Stomach (tissue), 19 donors: ENCODE measurements at places on chromosomes 11 and 22.

- H3K4me3 ChIP-seq, result peak overlapping the region; percentile 44
- H3K27me3 ChIP-seq, result no peaks in the 10 kb centered on the region
- H3K4me1 ChIP-seq, result peaks cover 38% of the 10 kb centered on the region
Observed at GRCh38 chr22:50192436-50193204, 6.9 kb downstream of the TRABD start.

GRCh38 chr11:129590753-129591475, 215.3 kb downstream of the BARX2 start:
- no peaks in the 10 kb centered on the region for H3K27me3 ChIP-seq
- DNase-seq, result no peak
- H3K4me3 ChIP-seq, result no peak overlapping the region

DNA sequence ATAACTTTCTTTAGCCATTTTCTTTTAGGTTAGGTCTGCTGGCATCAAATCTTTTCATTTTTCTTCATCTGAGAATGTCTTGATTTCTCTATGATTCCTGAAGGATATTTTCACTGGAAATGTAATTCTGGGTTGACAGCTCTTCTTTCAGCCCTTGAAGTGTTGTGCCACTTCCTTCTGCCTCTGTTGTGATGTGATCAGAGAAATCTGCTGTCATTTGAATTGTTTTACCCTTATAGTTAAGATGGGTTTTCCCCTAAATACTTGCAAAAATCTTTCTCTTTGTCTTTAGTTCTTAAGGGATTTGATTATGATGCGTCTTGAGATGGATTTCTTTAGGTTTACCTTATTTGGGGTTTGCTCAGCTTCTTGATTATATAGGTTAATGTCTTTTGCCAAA, 23.0 kb downstream of the USP47 start:
- no peak for DNase-seq
- H3K36me3 ChIP-seq, result no peaks in the 10 kb centered on the region
- no peak overlapping the region for H3K27ac ChIP-seq
- H3K4me3 ChIP-seq, result no peak overlapping the region
- peaks cover 54% of the 10 kb centered on the region for H3K4me1 ChIP-seq

DNA sequence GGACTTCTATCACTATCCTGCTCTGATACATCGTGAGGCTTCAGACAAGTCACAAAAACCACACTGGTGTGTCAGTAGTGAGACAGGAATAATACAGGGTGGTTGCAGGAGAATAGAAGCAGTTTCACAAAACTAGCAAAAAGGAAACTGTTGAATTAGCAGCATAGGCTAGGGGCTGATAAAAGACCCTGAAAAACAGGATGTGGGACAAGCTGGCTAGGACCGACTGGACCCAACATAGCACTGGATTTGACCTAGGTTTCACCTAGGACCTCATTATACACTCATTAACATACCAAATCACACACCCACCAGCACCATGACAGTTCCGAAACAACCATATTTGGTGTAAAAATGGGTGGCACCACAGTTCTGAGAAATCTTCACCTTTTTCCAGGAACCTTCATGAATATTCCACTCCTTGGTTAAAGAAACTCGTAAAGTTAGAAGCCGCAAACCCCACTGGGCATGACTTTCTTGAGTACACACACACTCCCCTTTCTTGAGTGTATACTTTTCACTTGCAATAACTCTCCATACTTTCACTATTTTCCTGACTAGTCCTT, 76.2 kb downstream of the SLC1A2 start:
- H3K27ac ChIP-seq, result no peak overlapping the region
- DNase-seq, result no peak
- no peak overlapping the region for H3K4me3 ChIP-seq
- H3K4me1 ChIP-seq, result peaks cover 9% of the 10 kb centered on the region
- no peaks in the 10 kb centered on the region for H3K36me3 ChIP-seq

DNA sequence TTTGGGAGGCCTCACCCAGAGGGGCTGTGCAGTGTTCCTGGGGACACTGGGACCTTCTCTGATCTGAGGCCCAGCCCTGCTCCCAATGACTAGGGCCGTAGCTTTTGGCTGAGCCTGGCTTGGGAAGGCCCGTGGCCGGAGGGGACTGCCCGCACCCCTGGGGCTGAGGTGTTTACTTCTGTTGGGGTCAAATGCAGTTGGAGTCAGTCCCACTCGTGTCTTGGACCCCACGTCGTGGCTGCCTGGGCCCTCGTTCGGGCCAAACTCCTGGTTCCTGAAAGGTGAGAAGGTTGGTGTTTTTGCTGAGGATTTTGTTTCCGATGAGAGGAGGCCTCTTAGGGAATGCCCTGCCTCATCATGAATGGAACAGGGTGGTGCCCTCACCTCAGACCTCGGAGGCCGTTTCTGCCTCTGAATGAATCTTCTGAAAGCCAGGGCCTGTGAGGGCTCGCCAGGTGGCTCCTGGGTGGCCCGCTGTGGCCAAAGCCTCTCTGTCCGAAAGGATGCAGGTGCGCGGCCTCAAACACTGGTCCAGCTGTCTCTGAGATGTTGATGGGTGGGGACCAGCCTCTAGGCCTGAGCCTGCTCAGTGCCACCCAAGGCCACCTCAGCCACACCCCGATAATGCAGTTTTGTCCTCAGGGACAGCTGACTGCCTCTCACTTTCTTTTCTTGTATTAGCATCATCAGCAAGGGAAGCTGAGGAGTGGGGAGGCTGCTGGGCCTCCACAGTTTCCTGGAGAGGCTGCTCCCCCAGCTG, 40.3 kb upstream of the A4GALT start:
- no peak overlapping the region for H3K4me3 ChIP-seq
- H3K27me3 ChIP-seq, result no peaks in the 10 kb centered on the region
- DNase-seq, result no peak
- H3K27ac ChIP-seq, result no peak overlapping the region
- peaks cover under 1% of the 10 kb centered on the region for H3K4me1 ChIP-seq
- no peaks in the 10 kb centered on the region for H3K36me3 ChIP-seq

DNA sequence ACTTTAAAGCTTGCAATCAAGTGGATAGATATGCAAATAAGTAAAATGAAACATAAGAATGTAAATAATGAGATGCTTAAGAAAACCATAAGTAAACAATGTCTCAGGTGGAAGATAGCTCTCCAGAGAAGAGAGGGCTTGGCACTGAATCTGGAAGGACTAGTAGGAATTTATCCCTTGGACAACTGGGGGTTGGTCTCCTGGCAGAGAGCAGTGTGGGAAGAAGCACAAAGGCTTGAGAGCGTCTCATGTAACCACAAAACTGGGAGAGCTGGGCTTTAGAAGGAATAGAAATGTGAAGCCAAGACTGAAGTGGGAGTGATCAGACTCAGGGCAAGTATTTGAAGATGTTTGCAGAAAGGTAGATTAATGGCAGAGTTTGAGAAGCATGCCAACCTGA, 31.3 kb downstream of the CARD18 start:
- no peak for DNase-seq
- H3K4me3 ChIP-seq, result no peak overlapping the region
- no peaks in the 10 kb centered on the region for H3K27me3 ChIP-seq
- no peak overlapping the region for H3K27ac ChIP-seq

- H3K27ac ChIP-seq, result no peak overlapping the region
- H3K4me3 ChIP-seq, result peak overlapping the region; percentile 71
- peaks cover 16% of the 10 kb centered on the region for H3K4me1 ChIP-seq
- DNase-seq, result no peak
- H3K36me3 ChIP-seq, result no peaks in the 10 kb centered on the region
Observed at GRCh38 chr22:18970948-18971315, 34.8 kb upstream of the PRODH start.

- H3K4me1 ChIP-seq, result no peaks in the 10 kb centered on the region
- no peak overlapping the region for H3K27ac ChIP-seq
- no peak overlapping the region for H3K4me3 ChIP-seq
- DNase-seq, result no peak
- H3K27me3 ChIP-seq, result no peaks in the 10 kb centered on the region
- peaks cover 69% of the 10 kb centered on the region for H3K36me3 ChIP-seq
Observed at GRCh38 chr11:108346451-108346850, 120.9 kb downstream of the C11orf65 start.

GRCh38 chr11:27084518-27084917, 43.9 kb downstream of the BBOX1 start:
- no peaks in the 10 kb centered on the region for H3K27me3 ChIP-seq
- no peak overlapping the region for H3K27ac ChIP-seq
- H3K4me1 ChIP-seq, result no peaks in the 10 kb centered on the region
- DNase-seq, result no peak

GRCh38 chr11:102604011-102604410, 21.1 kb downstream of the MMP20 start:
- no peak overlapping the region for H3K27ac ChIP-seq
- DNase-seq, result no peak
- no peaks in the 10 kb centered on the region for H3K27me3 ChIP-seq
- H3K36me3 ChIP-seq, result no peaks in the 10 kb centered on the region
- peaks cover 7% of the 10 kb centered on the region for H3K4me1 ChIP-seq
- H3K4me3 ChIP-seq, result no peak overlapping the region
